Activated naive CD8-positive, alpha-beta T cell treated with anti-CD3 and anti-CD28 coated beads, Interleukin-2, amount 50 U/mL, for 24 hours (primary cell): ENCODE measurements at places on chromosomes 12 and 14.

DNA sequence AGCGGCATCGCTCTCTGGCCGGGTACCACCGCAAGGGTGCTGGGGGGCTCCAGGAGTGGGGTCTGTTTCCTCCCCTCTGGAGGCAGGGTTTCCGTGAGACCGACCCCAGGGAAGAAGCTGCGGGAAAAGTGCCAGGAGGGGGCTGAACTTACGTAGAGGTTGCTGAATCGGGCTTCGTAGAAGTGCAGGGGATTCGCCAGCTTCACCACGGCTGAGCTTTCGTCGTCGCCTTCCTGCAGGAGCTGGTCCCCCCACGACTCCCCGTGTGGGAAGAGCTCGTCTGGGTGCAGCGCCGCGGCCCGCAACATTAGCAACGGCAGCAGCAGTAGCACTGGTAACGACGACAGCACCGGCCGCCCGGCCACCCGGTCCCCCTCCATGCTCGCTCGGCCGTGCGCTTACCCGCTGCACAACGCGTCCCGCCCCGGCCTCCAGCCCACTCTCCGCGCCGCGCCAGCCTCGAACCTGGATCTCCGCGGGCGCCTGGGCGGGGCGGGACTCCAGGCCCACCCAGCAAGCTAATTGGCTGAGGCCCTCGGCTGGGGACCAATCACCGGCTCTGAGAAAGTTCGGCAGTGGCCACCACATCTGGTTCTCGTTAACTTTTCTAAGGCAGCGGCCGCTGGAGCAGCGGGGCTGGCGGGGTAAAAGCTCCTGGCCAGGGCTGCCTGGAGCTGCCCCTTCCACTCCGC lies at the start of gene NID2:
Gene NID2, minus strand, starts transcription at position 445 of the 692 bp plus-strand sequence. Its CDS starts 65 bp downstream, at position 380.
- peak; percentile 64 for DNase-seq

- peak; percentile 62 for DNase-seq
Measured at GRCh38 chr12:49703647-49704137, 3.5 kb downstream of the FMNL3 start.

- DNase-seq: no peak
Measured at GRCh38 chr14:58533446-58533845, 104.3 kb upstream of the DACT1 start.

GRCh38 chr12:6873094-6874014 lies at the start of gene SPSB2:
Gene SPSB2 (minus strand): TSS chr12:6873303. CDS start chr12:6872901, 402 bp downstream.
- peak; percentile 100 for DNase-seq

GRCh38 chr14:105091054-105091516 lies 25.9 kb upstream of the GPR132 start:
- DNase-seq: no peak

- DNase-seq: no peak
Measured at GRCh38 chr12:99154216-99154982, 493.2 kb upstream of the GARIN6 start.

DNA sequence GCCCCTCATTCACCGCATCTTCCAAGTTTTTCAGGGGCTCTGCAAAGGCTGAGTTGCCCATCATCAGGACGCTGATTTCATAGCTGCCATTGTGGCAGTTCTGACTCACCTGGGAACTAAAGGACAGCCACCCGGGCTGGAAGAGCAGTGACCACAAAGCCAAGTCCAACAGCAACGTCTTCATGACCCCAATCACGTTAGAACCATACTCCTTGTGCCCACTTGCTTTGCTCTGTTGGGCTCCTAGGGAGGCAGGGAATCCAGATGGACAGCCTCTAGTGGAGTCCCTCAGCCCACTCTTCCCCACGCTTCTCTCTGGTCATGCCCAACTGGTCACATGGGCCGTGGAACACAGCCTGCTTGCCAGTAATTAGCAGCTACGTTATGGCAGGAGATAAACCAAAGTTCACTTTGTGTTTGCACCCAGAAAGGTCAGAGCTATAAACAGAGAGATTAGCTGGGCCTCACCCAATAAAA lies at the start of gene GUCY2C:
Gene GUCY2C, minus strand, starts transcription at position 335 of the 477 bp plus-strand sequence. Its CDS starts 151 bp downstream, at position 184.
- no peak for DNase-seq

DNA sequence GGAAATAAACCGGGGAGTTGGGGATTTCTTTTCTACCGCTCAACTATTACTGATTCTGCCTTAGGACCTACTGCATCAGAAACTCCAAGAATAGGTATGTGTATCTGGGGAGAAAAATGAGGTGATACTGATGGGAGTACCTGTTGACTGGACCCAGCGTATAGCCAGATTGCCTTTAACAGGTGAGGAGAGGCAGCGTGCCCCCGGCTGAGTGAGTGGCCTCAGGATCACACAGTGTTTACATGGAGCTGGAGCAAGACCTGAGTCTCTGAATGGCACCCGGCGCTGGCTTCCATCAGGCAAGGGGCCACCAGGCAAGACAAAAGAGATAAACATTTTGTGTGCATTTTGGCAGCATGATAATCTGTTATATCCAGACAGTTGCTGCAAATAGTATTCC lies 496.2 kb downstream of the EGLN3 start:
- DNase-seq: no peak

DNA sequence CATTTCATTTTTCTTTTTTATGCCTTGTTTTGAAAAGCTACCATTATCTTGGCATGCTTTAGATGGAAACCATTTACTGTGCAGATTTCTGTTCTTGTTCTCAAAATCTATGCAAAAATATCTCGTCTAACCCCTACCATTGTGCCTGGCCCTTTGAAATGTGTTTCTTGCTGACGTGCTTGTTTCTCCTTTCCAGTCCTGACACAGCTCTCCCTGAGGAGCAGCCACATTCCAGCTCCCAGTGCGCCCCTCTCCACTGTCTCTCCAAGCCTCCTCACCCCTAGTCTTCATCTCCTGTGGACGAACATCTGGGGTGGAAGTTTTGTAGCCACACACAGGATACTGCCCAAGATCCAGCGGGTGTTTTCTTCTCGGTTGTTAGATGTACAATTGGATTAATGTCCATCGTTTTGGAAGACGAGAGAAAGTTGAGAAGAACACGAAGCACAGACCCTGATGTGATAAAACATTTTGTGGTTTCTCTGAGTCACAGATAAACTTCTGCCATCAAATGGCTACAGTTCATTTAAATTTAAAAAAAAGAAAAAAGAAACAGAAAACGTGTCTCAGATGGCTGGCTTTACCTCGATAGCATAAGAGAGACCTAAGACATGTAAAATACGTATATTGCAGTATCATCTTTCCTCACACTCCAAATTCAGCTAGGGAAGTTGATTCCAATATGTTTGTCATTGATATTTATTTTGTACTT lies 21.9 kb upstream of the FGD4 start:
- no peak for DNase-seq

- no peak for DNase-seq
Measured at GRCh38 chr14:69960296-69960695, 81.1 kb downstream of the SMOC1 start.

DNA sequence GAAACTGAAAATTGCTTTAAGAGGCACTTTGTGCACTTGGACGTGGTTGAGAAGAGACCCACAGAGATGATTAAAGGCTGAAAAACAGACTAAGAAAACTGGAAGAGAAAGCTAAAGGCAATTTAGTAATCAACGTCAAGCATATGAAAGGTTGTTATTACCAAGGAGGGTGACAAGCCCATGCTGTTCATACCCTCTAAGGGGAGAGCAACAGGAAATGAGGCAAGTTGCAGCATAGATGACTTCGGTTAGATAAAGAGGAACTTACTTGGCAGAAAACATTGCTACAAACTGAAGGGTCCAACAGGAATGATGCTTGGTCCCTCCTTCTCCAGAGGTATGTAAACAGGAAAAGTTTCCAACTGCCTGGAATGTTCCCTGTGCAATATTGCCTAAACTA lies 107.8 kb downstream of the DUSP6 start:
- no peak for DNase-seq

GRCh38 chr12:95337146-95337545 lies 119.5 kb downstream of the VEZT start:
- DNase-seq: no peak

GRCh38 chr12:51601241-51601640 lies 10.2 kb downstream of the SCN8A start:
- no peak for DNase-seq

GRCh38 chr12:52178443-52178842 lies 13.4 kb downstream of the KRT80 start:
- no peak for DNase-seq

GRCh38 chr12:119808441-119808840 lies 68.7 kb downstream of the CIT start:
- no peak for DNase-seq

GRCh38 chr14:30054201-30054600 lies 126.6 kb upstream of the PRKD1 start:
- no peak for DNase-seq

DNA sequence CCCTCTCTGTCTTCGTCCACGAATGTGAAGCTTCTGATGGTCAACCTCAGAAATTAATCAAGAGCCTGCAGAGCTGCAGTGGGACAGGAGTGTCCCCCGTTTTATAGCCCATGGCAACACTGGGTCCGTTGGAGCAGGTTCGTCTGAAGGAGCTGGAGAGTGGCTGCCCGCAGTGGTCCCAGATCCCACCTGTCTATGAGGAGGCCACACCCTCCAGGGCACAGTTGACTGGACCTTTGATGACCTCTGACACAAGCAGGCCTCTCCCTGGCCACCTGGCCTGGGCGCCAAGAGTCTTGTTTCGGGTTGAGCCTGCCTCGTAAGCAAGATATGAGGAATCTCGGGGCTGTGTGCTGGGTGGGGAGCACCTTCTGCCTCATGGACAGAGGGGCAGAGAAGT lies 100.7 kb upstream of the SFSWAP start:
- DNase-seq: no peak

GRCh38 chr12:124024263-124024678 lies 51.3 kb downstream of the ZNF664 start:
- DNase-seq: no peak

- DNase-seq: no peak
Measured at GRCh38 chr12:52179396-52179973, 12.3 kb downstream of the KRT80 start.

- DNase-seq: no peak
Measured at GRCh38 chr12:111434049-111434448, 28.3 kb downstream of the SH2B3 start.

DNA sequence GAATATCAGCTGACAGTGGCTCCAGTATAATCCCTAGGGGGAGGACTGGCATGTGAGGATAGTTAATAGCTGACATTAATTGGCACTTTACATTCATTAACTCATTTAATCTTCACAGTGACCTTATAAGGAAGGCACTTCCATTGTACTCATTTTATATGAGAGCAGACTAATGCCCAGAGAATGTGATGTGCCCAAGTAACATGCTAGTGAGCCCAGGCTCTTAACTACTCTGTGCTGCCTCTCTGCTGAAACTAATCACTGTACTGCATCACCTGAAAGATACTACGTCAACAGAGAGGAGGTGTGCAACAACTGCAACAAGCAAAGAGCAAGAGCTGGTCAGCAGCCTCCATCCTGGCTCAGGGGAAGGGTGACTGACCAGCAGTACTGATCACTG lies 40.1 kb downstream of the GALNT4 start:
- no peak for DNase-seq

DNA sequence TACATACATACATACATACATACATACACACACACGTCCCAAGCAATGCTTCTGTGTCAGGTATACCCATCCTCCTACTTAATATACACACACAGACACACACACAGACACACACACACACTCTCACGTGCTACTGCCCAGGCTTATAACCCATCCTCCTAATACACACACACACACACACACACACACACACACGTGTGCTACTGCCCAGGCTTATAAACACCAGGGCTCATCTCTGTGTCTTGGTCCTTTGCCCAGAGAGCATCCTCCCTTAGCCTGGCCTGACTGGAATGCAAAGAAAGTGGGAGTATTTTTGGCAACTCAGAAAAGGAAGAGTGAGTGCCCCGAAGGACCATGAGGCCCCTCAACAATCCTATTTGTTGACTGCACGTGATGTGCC lies 129.0 kb downstream of the RBM19 start:
- no peak for DNase-seq

DNA sequence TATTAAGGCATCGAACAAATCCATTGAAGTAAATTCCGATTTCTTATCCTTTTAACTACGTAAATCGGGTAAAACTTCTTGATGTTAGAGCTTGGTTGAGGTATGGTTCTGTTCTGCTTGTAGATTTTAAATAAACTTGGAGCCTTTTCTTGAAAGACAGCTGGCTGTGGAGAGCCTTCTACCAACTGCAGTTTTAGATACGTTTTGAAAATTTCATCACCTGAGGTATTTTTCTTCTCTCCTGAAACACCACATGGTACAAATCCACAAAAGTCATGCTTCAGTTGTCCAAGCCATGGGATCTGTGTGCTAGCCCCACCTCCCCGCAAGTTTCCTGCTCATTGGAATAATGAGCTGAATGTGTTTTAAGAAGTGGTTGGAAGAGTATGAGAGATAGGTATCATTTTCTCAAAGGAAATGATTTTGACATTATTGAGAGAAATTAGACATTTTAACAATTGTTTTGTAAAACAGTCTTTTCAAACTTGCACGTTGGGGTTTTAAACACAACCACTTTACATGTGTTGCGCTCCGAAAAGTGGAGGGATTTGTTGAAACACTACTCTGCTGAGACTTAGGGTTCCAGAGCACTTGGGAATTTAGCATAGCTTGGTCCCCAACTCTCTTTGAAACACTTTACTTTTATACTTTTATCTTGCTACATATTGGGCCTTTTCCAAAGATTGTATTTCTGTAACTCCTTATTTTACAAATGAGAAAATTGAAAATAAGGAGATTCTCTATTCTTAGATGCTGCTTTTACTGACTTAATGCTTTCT lies 1.4 kb downstream of the PPM1A start:
- no peak for DNase-seq

DNA sequence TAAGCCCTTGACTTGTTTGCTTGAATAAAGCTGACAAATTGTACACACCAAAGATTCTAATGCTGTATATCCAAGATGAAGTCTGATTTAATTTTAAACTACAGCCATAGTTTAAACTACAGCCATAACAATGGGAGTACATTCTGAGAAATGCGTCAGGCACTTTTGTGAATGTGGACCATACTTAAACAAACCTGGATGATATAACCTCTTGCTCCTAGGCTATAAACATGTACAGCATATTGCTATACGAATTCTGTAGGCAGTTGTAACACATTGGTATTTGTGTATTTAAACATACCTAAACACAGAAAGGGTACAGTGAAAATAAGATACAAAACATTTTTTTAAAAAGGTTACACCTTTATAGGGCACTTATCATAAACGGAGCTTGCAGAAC lies 59.4 kb upstream of the KCNMB4 start:
- no peak for DNase-seq

- no peak for DNase-seq
Measured at GRCh38 chr14:70902184-70902583, 5.1 kb upstream of the PCNX1 start.

DNA sequence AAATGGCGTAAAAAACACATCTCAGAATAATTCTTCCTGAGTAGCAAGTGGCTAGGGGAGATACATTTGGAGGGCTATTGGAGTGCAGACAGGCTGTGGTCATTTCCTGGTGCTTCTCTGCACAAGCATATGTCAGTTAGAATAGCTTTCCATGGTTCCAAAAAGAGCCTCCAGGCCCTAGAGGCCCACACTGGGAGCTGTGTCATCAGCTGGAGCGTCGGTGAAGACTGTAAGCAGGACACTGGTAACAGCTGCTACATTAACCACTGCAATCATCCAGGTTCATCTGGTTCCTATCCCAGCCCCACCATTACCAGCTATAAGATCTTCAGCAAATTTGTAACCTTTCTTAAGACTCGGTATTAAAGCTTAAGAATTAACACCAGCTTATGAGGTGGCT lies 31.7 kb upstream of the APPL2 start:
- DNase-seq: no peak
